ENCODE measurements at places on chromosomes 7 and 10.
A peak's percentile ranks its signal among the peaks of the same experiment; 100 is the strongest.

DNA sequence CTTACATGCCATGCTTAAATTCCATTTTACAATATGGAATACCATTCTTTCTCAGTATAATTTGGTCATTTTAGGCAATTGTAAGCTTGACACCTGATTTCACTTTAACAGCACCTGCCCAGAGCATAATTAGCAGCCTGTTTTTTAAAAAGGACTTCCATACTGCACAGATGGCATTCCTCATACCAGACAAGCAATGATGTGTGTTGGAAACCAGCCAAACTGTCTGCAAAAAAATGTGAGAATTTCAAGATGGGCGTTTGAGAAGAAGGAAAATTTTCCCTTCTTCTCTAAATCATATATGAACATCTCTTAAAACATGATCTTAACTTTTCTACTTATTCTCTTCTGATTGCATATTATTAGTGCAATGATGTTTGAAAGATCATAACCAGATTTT lies 40.4 kb upstream of the AGMO start:
- no peak for DNase-seq

DNA sequence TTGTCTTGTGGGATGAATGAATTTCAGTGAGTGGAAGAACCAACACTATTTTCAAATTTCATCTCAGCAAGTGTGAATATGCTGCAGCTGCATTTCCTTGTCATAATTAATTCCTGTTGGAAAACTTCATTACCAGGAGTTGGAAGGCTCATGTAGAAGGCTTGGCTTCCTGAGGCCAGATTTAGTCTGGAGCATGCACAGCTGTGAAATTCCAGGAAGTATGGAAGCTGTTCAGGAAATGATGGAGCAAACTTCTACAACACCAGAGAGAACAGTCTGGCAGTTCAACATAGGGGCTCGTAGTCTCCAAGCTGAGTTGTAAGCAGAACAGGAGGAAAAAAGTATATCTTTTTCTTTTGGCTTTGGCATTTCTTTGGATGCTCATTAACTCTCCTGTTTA lies 1439.9 kb upstream of the CELF2 start:
- no peak for DNase-seq

- no peak for DNase-seq
Measured at GRCh38 chr10:74548676-74549075, 277.7 kb upstream of the KAT6B start.

GRCh38 chr7:121874298-121874697 lies 1.3 kb downstream of the PTPRZ1 start:
- no peak for DNase-seq

DNA sequence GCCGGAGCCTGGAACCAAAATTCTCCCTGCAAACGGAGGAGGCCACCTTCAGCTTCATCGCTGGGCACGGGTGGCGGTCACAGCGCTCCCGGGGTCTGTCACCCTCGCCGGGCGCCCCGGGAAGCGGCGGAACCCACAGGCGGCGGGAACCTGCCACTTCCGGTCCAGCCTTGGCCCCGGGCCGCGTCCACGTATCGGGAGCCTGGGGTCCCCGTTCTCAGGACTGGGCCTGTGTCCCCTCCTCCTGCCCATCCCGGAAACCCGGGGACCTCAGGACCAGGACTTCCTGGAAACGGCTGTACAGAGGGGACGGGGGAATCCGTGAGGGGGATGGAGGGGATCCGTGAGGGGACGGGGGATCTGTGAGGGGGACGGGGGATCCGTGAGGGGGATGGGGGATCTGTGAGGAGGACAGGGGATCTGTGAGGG lies 25.4 kb downstream of the PDGFA start:
- peak; percentile 87 for DNase-seq

GRCh38 chr10:86535132-86535882 lies 13.7 kb upstream of the WAPL start:
- peak; percentile 50 for DNase-seq

GRCh38 chr10:59970396-59971368 lies 64.3 kb upstream of the CCDC6 start:
- peak; percentile 33 for DNase-seq

DNA sequence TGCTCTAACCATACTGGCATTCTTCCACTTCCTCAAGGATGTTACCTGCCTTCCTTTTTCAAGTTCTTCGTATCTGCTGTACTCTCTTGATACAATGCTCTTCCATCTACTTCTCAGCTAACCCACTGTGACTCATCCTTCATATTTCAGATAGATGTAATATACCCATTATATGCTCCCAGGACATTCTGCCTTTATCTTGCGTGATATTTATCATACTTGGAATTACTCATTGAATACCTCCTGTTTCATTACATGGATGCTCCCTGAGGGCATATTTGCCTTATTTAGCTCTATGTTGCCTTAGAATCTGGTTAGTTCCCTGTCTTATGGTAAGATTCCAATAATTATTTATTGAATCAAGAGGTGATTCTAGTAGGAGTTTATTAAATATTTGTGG lies 706.4 kb downstream of the SORCS3 start:
- no peak for DNase-seq

DNA sequence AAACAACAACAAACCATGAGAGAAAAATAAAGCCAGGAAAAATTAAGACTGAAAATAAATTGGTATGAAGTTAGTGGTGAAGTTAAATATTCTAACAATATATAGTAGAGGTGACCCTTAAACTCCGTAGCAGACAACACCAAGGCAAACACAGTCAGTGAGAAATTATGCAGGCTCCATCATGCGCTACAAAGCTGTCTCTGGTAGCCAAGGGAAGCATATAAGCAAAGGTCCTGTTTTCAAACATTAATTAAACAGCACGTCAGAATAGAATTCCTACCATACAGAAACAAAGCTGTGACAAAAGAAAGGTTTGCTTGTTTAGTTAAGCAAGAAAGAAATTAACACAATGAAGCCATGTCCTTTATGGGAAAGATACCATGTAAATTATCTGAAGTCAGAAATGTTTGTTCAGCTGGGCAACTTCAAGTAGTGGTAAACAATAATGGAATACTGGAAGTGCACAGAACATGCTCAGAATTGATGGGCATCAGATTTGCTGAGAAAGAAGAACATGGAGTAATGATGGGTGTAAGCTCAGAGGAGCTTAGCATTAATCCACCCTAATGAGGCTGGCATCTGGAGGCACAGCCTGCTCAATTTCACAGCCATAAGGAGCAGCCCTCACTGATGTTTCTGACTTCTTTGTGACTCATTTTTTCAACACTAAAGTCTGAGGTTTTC lies 75.7 kb downstream of the IGF2BP3 start:
- no peak for DNase-seq

GRCh38 chr10:46006219-46006618 lies 24.2 kb downstream of the NCOA4 start:
- DNase-seq = no peak

DNA sequence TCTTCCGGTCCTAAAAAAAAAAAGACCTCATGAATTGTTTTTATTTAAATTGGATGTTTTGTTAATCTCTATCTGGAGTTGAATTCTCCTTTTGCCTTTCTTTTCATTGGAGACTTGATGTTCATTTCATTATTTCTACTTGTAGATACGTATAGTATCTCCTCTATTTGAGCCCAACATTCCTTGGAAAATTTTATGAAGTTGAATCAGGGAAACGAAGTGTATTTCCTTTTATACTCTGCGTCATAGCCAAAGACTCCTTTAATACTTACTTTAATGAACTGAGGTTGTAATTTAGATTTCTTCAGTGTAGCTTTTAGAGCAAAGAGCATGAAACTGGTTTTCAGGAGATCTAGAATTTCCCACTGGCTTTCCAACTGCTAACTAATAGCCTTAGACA lies 132.4 kb downstream of the KIAA1217 start:
- DNase-seq = no peak

- no peak for DNase-seq
Measured at GRCh38 chr10:71436268-71437125, 39.8 kb downstream of the CDH23 start.

DNA sequence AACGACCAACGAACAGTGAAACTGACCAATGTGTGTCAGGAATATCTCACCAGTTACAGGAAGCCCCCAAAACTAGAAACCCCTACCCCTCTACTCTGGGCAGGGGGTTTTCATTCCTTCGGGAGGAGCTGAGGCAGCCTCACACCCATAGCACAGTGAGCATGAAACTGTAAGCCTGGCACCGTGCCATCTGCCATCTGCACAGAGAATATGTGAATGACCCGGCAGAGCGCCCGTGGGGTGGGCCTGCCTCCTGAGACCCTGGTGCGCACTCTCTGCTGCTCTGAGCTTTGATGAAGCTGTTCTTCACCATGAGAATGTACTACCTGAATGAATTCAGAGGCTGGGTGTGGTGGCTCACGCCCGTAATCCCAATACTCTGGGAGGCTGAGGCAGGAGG lies 27.1 kb downstream of the DAGLB start:
- DNase-seq = no peak

DNA sequence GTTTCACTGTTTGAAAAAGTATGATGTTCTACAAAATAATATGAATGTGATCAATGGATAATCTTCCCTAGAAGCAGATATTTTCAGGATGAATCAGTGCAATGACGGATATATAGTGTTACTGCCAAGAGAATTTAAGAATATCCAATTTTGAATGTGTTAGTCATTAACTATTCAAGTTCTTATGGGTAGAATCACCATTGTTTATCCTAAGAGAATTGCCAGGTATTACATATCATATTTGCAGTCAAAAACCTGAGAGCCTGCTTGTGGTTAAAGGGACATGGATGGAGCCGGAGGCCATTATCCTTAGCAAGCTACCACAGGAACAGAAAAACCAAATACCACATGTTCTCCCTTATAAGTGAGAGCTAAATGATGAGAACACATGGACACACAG lies 26.9 kb downstream of the AHR start:
- DNase-seq = no peak

DNA sequence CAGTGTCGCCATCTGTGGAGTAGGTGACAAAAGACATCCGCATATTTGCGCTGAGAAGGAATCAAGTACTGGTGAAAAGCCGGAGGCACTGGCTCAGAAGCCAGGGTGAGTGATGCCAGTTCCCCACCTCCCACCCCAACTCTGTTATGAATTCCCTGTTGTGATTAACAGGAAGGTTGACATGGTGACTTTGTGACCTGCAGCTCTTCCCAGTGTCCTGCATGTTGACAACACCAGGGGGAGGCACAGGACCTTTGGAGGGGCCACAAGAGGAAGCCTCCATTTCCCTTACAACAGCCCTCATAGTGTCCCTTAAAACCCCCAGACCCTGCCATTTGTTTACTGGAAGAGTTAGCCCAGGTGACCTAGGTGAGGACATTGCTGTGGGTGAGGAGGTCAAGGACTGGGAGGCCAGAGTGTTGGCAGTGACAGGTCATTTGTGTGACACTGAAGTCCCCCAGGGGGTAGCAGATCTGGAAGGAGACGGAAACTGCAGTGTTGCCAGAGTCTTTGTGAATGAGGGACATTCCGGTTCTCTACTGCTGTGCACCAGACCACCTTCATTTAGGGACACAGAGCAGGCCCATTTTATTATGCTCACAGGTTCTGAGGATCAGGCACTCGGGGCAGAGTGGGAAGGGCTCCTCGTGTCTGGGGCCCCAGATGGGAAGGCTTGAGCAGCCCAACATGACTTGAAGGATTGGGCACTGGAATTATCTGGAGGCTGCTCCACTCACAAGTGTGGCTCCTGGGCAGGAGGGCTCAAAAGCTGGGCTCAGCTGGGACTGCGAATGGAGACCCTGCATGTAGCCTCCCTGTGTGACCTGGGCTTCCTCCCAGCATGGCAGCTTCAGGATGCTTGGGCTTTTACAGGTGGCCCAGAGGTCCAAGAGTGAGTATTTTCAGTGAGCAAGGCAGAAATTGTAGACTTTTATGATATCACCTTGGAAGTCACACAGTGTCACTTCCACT lies 13.0 kb upstream of the ANTXRL start:
- no peak for DNase-seq

GRCh38 chr7:30911561-30911969 lies at the start of gene AQP1:
Gene AQP1 (plus strand): TSS chr7:30911853. CDS start chr7:30911910, 57 bp downstream.
- DNase-seq = no peak

DNA sequence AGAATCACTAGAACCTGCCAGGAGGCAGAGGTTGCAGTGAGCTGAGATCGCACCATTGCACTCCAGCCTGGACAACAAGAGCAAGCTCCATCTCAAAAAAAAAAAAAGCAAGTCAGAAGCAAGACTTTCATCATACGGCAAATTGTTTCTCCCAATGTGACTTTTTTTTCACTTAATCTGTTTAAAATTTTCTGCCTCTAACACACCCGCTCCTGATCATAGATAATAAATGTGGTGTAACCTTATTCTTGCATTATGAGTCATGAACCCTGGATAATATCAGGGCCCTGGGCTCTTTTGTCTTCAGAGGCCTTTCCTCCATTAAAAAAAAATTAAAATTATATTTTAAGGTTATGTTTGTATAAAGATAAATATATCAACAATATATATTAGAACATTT lies 111.4 kb upstream of the JCAD start:
- no peak for DNase-seq

DNA sequence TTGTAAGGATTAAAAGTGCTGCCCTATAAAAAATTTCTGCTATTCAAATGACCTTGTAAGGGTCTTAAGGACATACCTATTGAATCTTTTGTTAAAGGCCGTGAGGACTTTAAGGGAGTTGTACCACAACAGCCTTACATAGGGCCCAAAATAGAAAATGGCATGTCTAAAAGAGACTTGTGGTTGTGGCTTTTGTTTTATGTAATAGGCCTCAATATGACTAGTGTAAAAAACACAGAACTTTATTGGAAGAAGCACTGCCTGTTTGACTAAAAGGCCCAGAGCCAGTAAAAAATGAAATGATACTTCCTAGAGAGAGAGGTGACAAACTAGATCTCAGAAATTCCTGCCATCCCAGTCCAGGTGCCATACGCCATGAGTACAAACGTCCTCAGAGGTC lies 286.6 kb downstream of the SEMA3D start:
- DNase-seq = no peak

DNA sequence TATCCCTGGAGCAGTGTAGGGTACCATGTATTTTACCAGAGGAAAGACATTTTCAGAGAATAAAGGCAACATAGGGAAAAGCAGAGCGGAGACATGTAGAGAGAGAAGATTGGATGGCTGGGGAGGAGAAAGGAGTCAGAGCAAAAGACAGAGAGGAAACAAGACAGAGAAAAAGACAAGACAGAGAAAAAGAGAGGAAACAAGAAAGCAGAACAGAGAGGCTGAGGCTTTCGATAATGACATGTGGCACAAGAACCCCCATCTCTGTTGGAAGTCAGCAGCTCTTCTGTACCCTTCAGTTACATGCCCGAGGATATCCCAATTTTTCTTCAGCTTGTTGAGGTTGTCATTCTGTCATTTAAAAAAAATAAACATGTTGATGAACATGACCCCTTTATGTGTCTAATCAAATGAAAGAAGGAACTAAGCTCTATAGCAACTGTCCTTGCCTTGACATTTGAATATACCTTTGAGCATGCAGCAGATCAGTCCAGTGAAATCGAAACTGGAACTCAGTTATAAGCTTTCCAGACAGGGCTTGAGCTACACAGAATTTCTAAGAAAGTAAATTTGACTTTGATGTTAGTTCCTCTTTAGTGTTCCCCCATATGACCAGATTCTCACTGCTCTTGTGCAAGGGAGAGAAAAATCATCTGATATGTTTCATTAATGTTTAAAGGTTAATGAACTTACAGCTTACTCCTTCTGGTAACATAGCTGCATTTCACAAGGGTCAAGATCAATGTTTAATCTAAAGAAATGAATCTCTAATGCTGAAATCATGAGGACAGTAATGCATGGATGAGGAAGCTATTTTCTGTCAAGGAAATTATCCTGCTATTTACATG lies 75.1 kb upstream of the SP4 start:
- DNase-seq = peak; percentile 53
